CD4-positive, CD25-positive, alpha-beta regulatory T cell (primary cell): ENCODE measurements at places on chromosomes 12 and 14.

GRCh38 chr12:132951649-132952048 is 4.5 kb downstream of the ZNF605 start:
- no peak for DNase-seq
- H3K27ac ChIP-seq, result no peak overlapping the region
- H3K36me3 ChIP-seq, result peaks cover 18% of the 10 kb centered on the region
- H3K4me3 ChIP-seq, result no peak overlapping the region

- no peak overlapping the region for H3K27ac ChIP-seq
- no peaks in the 10 kb centered on the region for H3K36me3 ChIP-seq
- H3K4me3 ChIP-seq, result no peak overlapping the region
- H3K4me1 ChIP-seq, result peaks cover 5% of the 10 kb centered on the region
- no peaks in the 10 kb centered on the region for H3K27me3 ChIP-seq
Observed at GRCh38 chr14:99318959-99319295, 46.9 kb upstream of the BCL11B start.

DNA sequence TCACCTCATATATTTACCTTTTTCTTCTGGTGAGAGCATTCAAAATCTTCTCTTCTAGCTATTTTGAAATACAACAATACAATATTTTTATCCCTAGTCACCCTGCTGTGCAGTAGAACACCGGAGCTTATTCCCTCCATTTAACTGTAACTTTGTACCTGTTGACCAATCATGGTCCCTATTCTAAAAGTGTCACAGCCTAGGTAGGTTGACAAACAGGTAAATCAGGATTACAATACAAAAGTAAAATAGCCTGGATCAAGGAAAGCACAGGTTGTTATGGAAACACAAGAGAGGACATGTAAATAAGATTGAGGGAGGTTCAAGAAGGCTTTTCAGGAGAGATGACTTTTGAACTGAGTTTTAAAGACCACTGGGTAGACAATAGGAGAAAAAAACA is 670.9 kb downstream of the DIO2 start:
- no peaks in the 10 kb centered on the region for H3K4me1 ChIP-seq
- no peaks in the 10 kb centered on the region for H3K27me3 ChIP-seq
- H3K36me3 ChIP-seq, result no peaks in the 10 kb centered on the region
- H3K4me3 ChIP-seq, result no peak overlapping the region
- no peak overlapping the region for H3K27ac ChIP-seq
- no peak for DNase-seq

GRCh38 chr12:83960767-83961166 is 951.8 kb downstream of the SLC6A15 start:
- no peaks in the 10 kb centered on the region for H3K36me3 ChIP-seq
- H3K27me3 ChIP-seq, result no peaks in the 10 kb centered on the region
- no peaks in the 10 kb centered on the region for H3K4me1 ChIP-seq
- no peak overlapping the region for H3K4me3 ChIP-seq

GRCh38 chr12:57094208-57095160 is 5.6 kb downstream of the NAB2 start:
- H3K27ac ChIP-seq, result peak overlapping the region; percentile 68
- peaks cover 44% of the 10 kb centered on the region for H3K4me1 ChIP-seq
- no peaks in the 10 kb centered on the region for H3K27me3 ChIP-seq
- no peak overlapping the region for H3K4me3 ChIP-seq
